ENCODE measurements at places on chromosomes 3 and 15.

- DNase-seq: no peak
Observed at GRCh38 chr15:89587955-89588354, 12.7 kb downstream of the TICRR start.

GRCh38 chr3:10753964-10754363, 62.1 kb upstream of the SLC6A11 start:
- DNase-seq: no peak

DNA sequence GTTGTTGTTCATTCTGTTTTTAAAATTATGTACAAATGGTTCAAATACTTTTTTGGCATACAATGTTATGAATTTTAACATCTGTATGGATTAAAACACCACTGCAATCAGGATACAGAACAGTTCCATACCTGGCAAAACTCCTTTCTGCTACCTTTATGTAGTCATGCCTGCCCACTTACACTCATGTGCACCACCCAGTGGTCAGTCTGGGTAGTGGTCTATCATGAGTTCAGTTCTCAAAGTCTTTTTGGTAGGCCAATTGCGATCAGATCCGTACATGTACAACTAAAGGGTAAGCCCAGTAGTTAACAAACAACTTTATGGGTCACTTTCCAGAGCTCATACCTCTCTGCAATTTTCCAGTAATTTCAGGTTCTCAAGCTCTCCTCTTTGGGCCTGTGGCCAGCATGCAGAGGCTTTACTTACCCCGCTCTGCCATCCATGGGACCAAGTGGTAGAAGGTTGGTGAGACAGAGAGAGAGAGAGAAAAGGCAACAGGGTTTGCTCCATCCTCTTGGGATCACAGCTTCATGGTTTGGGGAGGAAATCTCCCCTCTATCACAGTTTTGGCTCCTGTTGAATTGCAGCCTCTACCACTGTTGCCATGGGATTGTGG, 63.9 kb upstream of the FAM98B start:
- DNase-seq: no peak

- no peak for DNase-seq
Observed at GRCh38 chr3:16181361-16181760, 6.9 kb downstream of the GALNT15 start.

DNA sequence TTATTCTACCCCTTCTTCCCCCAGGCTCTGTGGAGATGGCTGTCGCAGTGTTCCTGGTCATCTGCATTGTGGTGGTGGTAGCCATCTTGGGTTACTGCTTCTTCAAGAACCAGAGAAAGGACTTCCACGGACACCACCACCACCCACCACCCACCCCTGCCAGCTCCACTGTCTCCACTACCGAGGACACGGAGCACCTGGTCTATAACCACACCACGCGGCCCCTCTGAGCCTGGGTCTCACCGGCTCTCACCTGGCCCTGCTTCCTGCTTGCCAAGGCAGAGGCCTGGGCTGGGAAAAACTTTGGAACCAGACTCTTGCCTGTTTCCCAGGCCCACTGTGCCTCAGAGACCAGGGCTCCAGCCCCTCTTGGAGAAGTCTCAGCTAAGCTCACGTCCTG, 12.9 kb downstream of the SPINT1 start:
- no peak for DNase-seq

DNA sequence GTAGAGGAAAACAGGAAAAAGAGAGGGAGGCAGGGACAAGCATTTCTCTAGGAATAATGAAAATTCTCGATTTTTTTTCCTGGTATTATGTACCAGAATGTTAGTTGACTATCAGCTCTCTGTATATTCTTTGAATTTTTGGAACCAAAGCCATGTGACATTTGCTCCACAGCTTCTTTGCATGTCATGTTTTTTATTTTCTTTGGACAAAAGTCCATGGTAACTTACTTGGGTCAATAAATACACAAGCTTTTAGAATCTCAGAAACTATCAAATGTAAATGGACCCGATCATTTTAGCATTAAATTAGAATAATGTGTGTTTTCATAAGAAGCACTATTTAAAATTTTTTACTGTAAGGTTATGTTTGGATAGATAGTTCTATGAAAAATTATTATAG, 320.5 kb downstream of the ZIC1 start:
- DNase-seq: no peak

- DNase-seq: no peak
Observed at GRCh38 chr3:64440498-64440897, 215.2 kb upstream of the PRICKLE2 start.

DNA sequence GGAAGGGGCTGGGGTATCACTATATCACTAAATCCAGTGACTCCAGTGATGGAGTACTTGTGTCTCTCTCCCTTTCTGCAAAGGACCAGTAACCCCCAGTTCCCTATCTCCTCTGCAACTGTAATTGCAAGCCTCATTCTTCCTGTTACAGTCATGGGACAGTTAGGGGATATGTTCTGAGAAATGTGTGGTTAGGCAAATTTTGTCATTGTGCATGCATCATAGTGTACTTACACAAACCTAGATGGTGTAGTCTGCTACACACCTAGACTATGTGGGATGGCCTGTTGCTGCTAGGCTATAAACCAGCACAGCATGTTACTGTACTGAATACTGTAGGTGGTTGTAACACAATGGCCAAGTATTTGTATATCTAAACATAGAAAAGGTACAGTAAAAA, 2.2 kb downstream of the VPS8 start:
- DNase-seq: no peak

GRCh38 chr15:36673987-36674386, 94.6 kb downstream of the CDIN1 start:
- DNase-seq: no peak

GRCh38 chr3:170941551-170941950, 33.1 kb upstream of the EIF5A2 start:
- no peak for DNase-seq

- no peak for DNase-seq
Observed at GRCh38 chr15:66756295-66756694, 54.3 kb downstream of the SMAD6 start.

GRCh38 chr15:43525131-43525530, 7.7 kb downstream of the MAP1A start:
- DNase-seq: no peak

DNA sequence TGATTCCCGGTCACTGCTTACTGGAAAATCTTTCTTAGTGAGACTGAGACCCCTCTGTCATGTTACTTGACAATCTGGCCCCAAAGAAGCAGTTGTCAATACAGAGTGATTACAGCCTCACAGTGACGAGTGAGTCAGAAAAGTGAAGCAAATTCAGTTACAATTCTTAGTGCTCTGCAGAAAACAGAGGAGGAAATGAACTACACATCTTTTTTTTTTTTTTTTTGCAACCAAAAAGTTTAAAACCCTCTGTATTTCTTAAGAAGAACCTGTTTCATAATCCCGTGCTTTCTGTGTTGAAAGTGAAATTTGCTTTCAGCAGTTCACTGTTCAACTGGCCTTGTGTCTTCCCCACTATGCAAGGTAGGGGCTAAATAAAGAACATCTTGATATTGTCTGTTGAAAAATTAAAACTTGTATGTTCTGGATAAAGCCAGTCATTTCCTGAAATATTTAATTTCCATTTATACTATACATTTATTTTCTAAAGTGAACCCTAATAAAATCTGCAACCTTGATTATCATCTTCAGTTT, 1.9 kb downstream of the AQP9 start:
- DNase-seq: no peak

GRCh38 chr15:63780969-63781368, 52.8 kb downstream of the HERC1 start:
- no peak for DNase-seq

DNA sequence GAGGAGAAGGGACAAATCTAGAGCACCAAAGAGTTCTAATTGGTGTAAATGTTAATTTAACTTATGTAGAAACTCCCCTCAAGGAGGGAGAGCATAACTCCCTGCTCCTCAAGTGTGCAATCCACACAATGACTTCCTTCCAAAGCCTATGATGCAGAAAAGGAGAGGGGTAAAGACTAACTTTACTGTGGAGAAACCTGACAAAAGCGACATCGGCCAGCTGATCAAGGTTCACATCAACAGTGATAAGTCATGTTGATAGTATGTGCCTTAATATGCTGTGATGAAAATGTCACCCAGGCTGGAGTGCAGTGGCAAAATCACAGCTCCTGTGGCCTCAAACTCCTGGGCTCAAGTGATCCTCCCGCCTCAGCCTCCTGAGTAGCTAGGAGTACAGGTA, 76.5 kb downstream of the TFDP2 start:
- no peak for DNase-seq

DNA sequence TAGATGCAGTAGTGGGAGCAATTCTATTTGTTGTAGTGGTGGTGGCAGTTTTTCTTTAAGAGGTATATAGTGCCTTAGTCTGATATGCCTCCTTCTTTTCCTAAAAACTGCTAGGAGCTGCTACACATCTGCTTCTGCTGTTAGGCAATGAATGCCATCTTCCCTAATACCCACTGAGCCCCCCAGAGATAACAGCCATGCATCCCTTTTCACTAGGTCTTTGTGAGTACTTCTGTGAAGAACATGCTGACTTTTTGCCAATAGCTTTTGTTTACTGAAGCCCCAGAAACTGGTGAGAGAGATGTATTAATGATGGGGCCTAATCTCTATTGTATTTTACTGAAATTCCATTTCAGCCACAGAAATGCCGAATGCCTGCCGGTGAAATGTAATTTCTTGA, 92.6 kb upstream of the CHL1 start:
- DNase-seq: no peak

GRCh38 chr3:183122257-183122932, 23.1 kb upstream of the MCCC1 start:
- DNase-seq: no peak

DNA sequence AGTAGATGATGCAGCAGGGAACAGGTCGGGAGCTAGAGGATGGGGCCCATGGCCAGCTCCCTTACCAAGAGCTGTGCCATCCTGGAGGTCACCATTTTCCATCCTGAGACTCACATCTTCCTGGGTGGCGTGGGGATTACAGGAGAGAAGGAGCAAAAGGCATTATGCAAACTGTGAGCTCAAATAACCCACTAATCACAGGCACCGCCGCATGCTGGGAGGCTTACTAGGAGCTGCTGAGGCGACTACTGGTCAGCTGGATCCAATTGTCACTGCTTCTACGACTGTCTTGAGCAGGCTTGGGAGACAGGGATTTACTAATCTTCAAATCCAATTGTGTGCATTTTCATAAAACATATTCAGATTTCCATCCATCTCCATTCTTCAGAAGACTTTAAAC, 12.5 kb upstream of the KBTBD12 start:
- no peak for DNase-seq

- DNase-seq: no peak
Observed at GRCh38 chr3:14263317-14264005, 84.8 kb downstream of the LSM3 start.
